ENCODE measurements at places on chromosomes 2 and 18. TPM values are rescaled to one million over a fixed set of nuclear protein-coding genes. Genes with fewer than 3 reads are reported as not detected.

Gene GPR39
- polyA plus RNA-seq, result 3.4 TPM

Gene GPBAR1
- 2.3 TPM for polyA plus RNA-seq

Gene FLACC1
- 1.7 TPM for polyA plus RNA-seq

- no peak for DNase-seq
Observed at GRCh38 chr18:2981212-2981728, 31.7 kb downstream of the LPIN2 start.

GRCh38 chr2:101710471-101711318, 13.2 kb downstream of the MAP4K4 start:
- DNase-seq, result no peak

DNA sequence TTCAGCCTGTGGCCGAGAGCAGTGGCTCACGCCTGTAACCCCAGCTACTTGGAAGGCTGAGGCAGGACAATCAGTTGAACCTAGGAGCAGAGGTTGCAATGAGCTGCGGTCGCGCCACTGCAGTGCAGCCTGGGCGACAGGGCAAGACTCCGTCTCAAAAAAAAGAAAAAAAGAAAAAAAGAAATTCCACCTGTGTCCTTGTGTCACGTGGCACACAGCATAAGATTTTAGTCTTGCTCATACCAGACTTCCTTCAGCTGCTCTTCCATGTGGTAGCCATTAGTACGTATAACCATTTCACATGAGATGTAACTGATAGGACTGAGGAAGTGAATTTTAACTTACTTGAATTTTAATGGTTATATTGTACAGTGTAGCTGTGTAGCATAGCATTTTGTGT, 4.0 kb downstream of the NOP58 start:
- DNase-seq, result no peak

Gene PCARE
- 0.34 TPM for polyA plus RNA-seq

DNA sequence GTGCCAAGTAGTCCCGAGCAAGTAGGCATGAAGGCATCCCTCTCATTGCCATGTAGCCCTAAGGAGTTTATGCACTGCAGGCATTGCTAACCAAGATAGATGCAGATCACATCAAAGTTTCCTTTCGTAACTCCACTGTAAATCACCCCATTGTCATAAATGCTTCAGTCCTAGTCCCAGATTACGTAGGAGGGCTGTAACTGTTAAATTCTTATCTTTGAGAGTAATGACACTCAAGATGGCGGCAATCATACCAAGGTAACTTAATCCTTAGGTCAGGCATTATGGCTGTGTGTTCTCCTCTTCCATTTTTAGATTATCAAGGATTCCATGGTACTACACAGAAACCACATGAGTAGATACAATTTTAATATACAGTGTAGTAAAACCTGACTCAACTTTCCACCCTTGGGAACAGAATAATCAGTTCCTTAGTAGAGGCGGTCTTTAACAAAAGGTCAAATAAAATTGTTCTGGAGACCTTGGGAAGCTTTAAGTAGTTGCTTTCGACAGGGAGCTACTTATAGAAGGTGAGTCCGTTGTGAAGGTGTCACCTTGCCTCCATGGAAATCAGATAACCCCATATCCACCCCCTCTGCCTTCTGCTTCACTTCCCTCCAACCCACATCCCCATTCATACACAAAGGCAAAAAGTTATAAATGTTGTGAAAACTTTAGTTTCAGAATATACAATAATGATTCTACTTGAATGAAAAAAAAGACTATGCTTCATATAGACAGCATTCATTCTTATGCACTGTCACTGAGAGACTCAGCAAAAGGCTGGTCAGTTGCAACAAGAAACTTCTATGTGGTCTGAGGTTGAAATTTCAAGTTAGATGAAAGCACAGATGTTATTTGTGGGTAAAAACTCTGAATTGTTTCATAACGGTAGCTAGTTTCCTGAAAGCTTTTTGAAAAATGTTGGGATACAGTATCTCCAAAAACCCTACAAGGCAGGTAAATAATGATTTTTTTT, 64.8 kb upstream of the GALNT5 start:
- no peak for DNase-seq

Gene ALPG
- not detected for polyA plus RNA-seq

- no peak for DNase-seq
Observed at GRCh38 chr18:36419900-36420531, 122.5 kb downstream of the FHOD3 start.

Gene DTNB
- polyA plus RNA-seq, result 22.2 TPM

Gene IL1B
- 0.43 TPM for polyA plus RNA-seq

Gene CD8A
- polyA plus RNA-seq, result 0.23 TPM

- no peak for DNase-seq
Observed at GRCh38 chr2:120305296-120305695, 40.6 kb upstream of the INHBB start.

DNA sequence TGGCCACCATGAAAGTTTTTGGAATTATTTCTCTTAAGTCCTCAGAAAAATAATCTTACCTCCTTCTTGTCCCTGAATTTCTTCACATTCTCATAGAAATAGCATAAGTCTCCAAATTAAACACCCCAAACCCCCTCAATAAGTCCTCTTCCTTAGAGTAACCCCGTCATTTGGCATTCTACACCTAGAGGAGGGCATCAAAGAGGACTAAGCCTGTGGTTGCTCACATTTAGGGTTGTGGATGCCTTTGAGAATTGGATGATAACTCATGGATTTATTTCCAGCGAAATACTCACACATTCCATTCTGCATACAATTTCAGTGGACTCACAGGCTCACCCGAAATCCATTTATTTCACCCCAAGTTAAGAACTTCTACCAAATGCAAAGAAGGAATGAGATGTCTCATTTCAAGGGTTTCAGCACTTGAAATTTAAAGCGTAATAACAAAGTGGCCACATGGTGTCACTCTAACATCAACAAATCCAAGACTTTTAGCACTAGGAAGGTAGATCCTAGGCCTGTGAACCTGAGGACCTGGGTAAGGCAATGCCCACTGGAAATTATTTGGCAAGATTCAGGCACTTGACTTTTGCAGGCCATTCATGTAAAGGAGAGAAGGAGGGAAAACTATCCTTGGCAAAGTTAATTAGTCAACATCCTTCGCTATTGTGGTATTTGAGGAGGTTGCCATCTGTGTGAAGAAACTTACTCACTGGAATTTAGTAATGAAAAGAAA, 24.6 kb downstream of the DYTN start:
- peak; percentile 37 for DNase-seq

DNA sequence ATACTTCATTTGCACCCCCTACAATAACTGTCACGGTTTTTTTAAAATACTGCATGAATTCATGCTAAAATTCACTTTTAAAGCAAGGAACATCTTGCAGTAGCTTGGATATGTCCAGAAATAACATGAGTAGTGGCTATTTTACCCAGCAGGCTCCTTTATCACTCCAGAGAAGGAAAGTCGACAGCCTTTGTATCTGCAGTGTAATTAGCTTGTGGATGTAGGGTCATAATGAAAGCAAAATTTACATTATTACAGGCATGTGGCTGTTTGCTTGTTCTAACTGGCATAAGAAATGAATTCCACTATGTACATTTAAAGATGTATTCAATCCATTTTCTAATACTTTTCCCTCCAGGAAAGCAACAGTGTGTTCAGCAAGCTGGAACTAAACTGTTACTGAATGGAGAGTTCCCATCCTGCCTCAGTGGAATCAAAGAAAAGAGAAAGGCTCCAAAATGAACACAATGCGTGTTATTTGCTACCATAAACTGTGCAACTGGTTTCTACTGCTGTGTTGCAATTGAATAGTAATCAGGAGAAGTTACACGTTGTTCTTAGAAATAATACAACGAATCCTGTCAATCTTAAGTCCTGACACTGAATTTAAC, 321.2 kb upstream of the VRK2 start:
- no peak for DNase-seq

- DNase-seq, result no peak
Observed at GRCh38 chr2:111694700-111695101, 189.3 kb downstream of the ANAPC1 start.

- peak; percentile 15 for DNase-seq
Observed at GRCh38 chr2:157304811-157305722, 20.6 kb downstream of the ERMN start.

- DNase-seq, result no peak
Observed at GRCh38 chr18:46336278-46337111, 232.3 kb downstream of the HAUS1 start.

GRCh38 chr2:174711206-174711605, 53.1 kb downstream of the CHRNA1 start:
- DNase-seq, result no peak

Gene UGT1A10
- polyA plus RNA-seq, result not detected

Gene DYNAP
- not detected for polyA plus RNA-seq

Gene MTX2
- polyA plus RNA-seq, result 95.7 TPM

- DNase-seq, result no peak
Observed at GRCh38 chr2:190999949-191000665, 13.9 kb downstream of the STAT1 start.

- no peak for DNase-seq
Observed at GRCh38 chr2:201680743-201681142, 17.7 kb downstream of the MPP4 start.

Gene ARHGAP25
- 9.8 TPM for polyA plus RNA-seq

- DNase-seq, result no peak
Observed at GRCh38 chr2:198763793-198764192, 693.9 kb downstream of the SATB2 start.

DNA sequence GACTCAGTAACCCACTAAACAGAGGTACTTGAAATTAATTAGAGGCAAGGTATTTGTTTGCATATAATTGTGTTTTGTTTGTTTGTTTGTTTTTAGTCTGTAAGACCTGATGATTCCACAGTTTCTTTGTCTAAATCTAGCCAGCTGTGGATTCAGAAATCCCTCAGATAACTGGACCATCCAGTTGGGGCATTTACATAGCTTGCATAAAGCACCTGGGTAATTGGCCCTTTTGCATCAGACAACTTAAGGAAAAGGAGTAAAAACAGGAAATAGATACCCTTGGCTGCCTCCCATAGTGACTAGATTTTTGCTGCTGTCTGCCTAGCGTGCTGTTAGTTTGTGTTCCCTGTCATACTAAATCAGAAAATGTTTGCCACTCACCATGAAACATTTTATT, 46.6 kb upstream of the XIRP2 start:
- DNase-seq, result no peak

DNA sequence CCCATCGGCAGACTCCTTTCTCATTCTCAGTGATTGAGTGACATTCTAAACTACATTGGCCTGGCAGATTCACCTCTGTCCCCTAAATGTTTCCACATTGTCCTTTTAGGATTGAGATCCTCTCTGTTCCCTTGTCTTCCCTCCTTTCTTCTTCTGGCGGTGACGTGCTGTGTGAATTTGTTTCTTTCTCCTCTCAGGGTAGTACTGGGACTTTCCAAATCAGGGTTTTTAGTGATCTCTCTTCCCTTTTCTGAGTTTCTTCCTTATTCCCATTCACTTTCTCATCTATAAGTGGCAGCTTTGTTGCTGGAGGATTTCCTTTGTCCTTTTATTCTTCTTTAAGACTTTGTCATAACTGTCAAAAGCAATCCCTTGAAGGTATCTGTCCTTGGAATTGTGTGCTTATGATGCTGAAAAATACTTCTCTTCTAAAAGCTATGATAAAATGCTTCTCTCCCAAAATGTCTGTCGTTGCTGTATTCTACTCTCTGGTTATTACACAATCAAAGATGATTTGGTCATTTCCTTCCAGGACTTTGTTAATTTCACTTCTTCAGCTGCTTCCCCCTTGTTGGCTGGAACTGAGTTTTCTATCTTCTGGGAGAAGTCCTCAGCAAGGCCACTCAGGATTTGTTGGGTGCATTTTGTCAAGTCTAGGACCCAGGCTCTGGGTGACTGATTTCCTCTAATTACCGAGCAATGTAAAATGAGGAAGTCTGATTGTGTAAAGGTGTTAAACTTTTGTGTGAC, 4.9 kb upstream of the IL1B start:
- DNase-seq, result no peak

GRCh38 chr2:110211938-110212858, at the start of gene MTLN:
MTLN (minus strand) TSS chr2:110212547; CDS start chr2:110212525, 22 bp downstream.
- peak; percentile 80 for DNase-seq

DNA sequence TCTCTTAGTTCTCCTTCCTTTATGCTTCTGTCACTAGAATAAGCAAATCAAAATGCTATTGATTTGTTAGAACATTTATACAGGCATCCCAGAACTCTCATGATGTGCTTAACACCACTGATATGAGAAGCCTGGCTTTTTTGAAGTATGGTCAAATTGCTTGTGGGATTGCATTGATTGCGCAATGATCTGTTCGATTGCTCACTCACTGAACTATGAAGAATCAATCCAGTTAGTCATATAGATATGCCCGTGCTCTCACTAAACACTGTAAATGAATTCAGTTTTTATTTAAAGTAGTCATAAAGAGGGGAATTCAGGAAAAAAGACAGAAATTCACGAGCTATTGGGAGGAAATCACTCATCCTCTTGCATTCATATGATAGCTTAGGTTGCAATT, 1237.8 kb downstream of the SUCLG1 start:
- DNase-seq, result no peak

DNA sequence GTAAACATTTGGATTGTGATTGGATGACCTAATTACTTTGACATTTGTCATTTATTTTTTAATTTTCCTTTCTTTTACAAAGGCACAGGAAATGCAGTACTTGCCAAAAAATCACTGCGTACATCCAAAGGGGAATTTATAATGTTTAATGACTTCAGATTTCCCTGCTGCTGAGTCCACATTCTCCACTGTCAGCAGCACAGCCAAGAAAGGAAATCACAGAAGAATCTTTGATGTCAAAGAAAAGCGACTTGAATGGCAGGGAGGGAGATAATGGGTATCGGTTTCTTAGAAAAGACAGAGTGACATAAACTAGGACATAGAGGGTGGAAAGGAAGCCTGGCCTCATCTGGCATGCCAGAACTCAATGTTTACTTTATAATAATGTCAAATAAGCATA, 41.4 kb upstream of the COPS8 start:
- DNase-seq, result no peak

GRCh38 chr2:5227062-5227699, 465.0 kb upstream of the SOX11 start:
- no peak for DNase-seq

- no peak for DNase-seq
Observed at GRCh38 chr18:67211646-67212045, 304.9 kb downstream of the DSEL start.

Gene SLC19A3
- polyA plus RNA-seq, result 9.8 TPM

Gene TMEM247
- polyA plus RNA-seq, result not detected

- no peak for DNase-seq
Observed at GRCh38 chr2:21772624-21773023, 648.9 kb downstream of the TDRD15 start.

Gene ANTXR1
- 96.9 TPM for polyA plus RNA-seq
